ENCODE measurements at places on chromosomes 6 and 20.

GRCh38 chr6:83867527-83868161 is 8.2 kb downstream of the CYB5R4 start:
- peak; percentile 51 for DNase-seq

- no peak for DNase-seq
Observed at GRCh38 chr6:136685540-136686108, 106.7 kb downstream of the MAP3K5 start.

GRCh38 chr6:45772886-45773495 is 242.7 kb downstream of the CLIC5 start:
- no peak for DNase-seq

DNA sequence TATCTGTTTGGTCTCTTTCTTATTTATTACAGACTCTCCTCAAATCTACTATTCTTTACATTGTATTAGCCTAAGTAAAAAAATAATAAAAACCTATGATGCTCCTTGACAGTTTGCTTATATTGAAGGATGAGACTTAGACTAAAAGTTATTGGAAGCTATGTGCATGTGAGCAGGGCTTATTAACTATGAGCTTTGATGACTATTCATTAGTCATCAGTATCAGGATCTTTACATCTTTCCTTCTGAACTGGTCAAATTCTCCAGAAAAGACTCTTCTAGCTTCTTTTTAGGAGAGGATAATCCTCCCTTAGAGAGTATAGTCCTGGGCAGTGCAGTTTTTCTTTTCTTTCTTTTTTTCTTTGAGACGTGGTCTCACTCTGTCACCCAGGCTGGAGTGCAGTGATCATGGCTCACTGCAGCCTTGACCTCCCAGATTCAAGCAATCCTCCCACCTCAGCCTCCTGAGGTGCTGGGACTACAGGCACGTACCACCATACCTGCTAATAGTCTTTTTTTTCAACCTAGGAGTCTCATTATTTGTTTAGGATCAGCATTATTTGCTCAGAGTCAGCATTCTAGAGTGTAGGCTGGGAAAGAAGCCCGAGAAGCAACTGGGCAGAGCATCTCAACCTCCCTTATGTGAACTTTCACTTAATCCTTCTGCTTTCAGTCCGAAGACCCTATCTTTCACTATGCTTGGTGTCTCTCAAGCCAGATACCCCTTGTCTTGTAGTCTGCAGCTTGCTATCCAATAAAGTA is 37.1 kb upstream of the YWHAB start:
- no peak for DNase-seq

GRCh38 chr6:17865243-17865642 is 122.2 kb downstream of the KIF13A start:
- DNase-seq: no peak

DNA sequence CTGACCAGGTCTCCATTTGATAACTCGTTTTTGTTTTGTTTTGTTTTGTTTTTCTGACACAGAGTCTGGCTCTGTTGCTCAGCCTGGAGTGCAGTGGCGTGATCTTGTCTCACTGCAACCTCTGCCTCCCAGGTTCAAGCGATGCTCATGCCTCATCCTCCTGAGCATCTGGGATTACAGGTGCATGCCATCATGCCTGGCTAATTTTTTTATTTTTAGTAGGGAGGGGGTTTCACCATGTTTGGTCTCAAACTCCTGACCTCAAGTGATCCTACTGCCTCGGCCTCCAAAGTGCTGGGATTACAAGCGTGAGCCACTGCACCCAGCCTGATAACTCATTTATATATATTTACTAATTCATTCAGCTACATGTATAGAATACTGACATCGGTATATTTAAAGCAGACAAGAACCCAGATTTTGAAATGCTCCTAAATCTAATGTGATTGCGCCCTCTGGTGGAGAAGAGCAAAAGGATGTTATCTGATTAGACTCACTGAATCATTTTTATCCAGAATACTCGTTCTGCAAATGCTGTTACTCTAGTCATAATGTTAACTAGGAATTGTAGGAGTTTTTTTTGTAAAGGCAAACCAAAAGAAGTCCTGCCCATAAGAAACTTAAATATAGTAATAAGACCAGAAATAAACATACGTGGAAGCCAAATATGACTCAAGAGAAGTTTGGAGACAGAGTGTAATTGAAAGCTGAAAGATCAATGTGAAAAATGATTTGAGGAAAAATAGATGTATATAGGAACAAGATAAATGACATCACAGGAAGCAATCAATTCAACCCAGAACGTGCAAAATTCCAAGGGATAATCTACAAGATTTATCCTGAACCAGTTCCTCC is 5.3 kb upstream of the COL12A1 start:
- peak; percentile 57 for DNase-seq

GRCh38 chr6:148602136-148602535 is 144.7 kb upstream of the UST start:
- DNase-seq: no peak

GRCh38 chr20:62045529-62046285 is 20.0 kb downstream of the TAF4 start:
- no peak for DNase-seq

GRCh38 chr6:31057426-31058003 is 47.2 kb downstream of the MUC22 start:
- no peak for DNase-seq

DNA sequence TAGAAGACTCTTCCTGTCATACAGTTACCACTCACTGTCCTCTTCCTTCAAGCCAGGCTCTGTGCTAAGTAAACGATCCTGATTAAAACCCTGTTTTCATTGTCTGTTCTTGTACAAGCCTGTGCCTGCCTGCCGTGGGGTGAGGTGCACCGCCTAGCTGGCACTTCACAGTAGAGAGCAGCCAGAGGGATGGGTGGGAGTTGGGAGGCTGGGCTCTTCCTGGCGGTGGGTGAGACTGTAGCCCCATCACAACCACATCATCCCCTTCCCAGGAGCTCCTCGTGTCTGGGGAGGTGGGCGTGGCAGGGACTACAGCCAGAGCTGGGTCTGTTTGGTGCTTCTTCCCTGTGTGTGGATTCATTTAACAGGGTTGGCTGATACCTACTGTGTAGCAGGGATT is 382.0 kb downstream of the TAF4 start:
- no peak for DNase-seq

DNA sequence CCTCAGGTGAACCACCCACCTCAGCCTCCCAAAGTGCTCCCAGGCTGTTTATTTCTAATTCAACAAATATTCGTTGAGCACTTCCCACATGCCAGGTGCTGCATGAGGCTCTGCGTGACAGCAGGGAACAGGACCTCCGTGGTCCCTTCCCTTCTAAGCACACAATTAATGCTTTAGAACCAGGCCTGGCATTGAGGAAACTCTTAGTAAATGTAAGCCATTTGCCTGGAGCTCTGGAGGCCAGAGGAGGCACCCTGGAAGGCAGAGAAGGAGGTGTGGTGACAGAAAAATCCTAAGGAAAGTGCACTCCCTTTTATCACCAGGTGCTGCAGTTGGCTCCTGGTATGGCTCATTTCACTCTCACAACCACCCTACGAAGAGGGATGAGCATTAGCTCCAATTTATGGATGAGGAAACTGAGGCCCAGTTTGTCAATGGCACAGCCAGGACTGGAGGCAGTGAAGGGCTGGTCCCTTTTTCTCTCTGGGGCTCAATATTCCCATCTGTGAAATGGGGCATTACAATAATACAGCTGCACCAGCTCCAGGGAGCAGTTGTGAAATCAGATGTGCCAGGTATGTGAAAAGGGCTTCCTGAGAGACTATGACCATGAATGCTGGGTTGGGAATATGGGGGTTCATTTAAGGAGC is 8.1 kb upstream of the ID1 start:
- no peak for DNase-seq

GRCh38 chr6:150637266-150637665 is 37.6 kb downstream of the PLEKHG1 start:
- no peak for DNase-seq

- no peak for DNase-seq
Observed at GRCh38 chr6:133314947-133315346, 73.8 kb downstream of the EYA4 start.

- DNase-seq: no peak
Observed at GRCh38 chr6:90610301-90610750, 23.5 kb upstream of the MAP3K7 start.

DNA sequence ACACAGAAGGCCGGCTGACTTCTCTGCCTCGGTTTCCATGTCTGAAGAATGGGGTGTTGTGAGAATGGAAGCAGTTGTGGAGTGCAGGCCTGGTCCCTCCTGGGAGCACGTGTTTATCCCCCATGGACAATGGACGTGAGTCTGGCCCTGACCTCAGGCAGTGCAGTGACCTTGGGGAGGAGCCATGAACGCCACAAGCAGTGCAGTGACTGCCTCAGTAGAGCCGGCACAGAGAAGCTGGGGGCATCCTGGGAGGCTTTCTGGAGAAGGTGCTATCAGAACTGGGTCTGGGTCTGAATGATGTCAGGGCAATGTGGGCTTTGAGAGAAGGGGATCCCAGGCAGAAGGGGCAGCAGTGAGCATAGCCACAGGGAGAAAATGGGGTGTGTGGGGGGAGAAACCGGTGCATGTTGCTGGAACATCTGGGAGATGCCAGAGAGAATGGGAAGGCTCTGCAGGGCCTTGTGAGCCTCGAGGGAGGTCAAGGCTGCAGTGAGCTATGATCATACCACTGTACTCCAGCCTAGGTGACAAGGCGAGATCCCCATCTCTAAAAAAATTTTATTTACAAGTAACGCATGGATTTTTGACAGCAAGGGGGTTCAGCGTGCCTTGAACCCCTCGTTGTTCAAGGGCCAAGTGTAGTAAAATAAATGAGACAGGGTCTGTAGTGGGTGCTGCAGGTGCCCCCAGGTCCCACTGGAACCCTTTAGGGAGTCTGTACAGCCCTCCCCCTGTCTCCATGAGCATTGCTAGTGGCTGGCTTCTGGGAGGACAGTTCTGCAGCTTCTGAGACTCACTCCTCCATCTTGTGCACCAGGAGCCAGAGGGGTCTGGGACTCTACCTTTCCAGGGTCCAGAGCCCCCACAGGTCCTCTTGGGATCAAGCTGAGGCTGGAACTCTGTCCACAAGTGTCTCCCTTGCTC is 27.0 kb upstream of the ZBP1 start:
- DNase-seq: no peak

DNA sequence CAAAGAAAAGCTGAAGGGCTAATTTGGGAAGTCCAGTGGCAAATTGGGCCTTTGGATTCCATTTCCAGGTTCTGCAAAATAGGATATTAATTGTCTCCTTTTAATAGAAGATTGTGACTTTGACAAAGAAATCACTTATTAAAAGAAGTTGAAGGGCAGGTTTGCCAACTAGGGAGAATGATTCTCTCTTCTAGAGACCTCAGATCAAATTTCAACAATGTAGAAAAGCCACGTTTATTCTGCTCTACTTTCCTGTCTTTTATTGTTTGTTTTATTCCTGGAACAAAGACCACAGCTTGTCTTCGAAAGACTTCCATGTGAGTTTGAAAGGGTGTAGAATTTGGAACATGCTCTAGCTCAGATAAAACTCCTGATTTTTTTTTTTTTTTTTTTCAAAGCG is 65.5 kb upstream of the PRL start:
- no peak for DNase-seq

DNA sequence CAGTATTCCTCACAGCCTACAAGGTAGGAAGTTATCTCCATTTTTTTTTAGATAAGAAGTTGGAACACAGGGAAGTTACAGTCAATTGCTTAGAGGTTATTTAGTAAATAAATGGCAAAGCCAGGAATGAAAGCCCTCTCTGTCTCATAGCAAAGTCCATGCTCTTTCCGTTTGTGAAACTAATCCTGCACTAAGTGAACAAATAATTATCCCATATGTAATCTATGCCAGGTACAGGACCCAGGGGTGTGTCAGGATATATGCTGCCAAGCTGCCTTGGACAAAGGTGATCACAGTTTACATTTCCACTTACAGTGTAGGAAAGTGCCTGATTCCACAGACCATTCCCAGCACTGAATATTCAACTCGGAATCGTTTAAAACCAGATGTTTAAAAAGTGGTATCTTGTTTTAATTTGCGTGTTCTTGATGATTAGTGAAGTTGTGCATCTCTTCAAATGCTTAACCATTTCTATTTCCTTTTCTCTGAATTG is 13.6 kb upstream of the GMDS start:
- no peak for DNase-seq

- DNase-seq: no peak
Observed at GRCh38 chr6:6721606-6722005, 133.1 kb downstream of the LY86 start.

DNA sequence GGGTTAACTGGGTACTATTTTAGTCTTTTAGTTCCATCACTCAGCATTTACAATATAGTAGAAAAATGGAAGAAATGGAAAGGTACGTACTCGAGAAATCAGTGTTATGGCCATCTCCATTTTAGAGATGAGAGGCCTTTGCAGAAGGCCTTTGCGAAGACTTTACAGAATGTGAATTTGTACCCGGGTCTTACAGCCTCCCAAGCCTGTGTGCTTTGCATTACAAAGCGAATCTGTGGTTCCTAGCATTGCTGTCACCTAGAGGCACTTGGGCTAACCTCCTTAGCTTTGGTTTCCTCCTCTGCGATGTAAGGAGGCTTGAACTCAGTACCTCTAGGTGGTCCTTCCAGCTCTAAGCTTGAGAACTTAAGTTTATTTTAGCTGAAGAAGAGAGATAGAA is 10.9 kb downstream of the VAPB start:
- DNase-seq: no peak

DNA sequence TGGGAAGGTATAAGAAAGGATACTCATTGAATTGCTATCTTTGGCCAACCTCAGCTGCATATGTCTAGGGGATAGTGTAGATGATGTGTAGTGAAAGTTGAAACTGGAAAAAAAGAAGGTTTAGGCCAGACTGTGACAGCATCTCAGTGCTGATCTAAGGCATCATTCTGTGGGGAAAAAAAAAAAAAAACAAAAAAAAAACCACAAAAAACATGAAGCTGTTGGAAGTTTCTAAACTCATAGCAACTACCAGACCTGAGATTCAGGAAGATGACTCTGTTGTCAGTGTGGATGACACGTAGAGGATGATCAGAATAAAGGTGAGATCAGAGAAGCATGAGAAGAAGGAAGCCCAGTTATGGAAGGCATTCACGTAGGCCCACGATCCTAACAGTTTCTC is 100.8 kb upstream of the CNKSR3 start:
- DNase-seq: no peak

DNA sequence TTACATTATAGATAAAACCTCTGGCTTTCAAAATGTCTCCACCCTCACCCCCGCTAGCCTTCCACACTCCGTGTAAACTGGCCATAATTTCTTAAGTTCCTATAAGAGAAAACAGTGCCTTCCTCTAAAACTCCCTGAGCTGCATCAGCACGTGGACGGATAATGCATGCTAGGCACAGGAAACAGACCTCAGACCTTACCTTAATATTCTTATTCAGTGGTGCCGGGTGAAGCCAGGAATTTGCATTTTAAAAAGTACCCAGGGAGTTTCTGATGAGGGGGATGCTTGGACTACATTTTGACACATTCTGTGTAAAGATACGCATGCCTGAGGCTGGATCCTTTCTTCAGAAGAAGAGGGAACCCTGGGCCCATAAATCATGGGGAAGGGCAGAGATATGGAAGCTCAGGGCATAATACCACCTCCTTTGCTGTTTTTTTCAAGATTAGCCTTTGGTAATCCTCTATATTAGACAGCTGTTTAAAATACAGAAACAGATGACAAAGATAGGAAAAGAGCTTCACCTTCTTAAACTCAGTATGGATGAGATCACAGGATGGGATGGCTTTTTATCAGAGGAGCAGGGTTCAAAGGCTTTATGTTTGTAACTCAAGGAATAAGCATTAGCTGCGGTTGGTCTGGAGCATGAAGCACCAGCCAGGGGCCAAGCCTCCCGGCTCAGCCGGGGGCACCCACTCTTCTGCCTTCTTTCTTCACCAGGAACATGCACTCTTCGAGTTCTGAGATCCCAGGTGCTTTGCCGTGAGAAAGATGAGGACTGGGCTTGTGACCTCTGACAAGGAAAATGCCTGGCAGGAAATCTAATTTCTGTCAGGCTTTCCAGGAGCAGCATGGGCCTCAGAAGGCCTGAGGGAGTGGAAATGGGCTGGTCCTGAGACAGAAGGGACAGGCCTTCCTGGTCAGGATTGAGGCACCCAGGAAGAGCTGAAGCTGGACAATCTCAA is 218.1 kb upstream of the SOX4 start:
- DNase-seq: no peak

Data from tibial artery (tissue), 4 donors.